SW 1271 (cell line): ENCODE measurements at places on chromosomes 7 and 10.

GRCh38 chr7:123681561-123681960, 25.9 kb downstream of the LMOD2 start:
- no peak for DNase-seq

- DNase-seq = no peak
Measured at GRCh38 chr10:90224791-90225566, 523.6 kb downstream of the KIF20B start.

GRCh38 chr10:93820434-93820833, 62.7 kb downstream of the LGI1 start:
- DNase-seq = no peak

GRCh38 chr10:67770537-67770936, 67.5 kb downstream of the DNAJC12 start:
- no peak for DNase-seq

DNA sequence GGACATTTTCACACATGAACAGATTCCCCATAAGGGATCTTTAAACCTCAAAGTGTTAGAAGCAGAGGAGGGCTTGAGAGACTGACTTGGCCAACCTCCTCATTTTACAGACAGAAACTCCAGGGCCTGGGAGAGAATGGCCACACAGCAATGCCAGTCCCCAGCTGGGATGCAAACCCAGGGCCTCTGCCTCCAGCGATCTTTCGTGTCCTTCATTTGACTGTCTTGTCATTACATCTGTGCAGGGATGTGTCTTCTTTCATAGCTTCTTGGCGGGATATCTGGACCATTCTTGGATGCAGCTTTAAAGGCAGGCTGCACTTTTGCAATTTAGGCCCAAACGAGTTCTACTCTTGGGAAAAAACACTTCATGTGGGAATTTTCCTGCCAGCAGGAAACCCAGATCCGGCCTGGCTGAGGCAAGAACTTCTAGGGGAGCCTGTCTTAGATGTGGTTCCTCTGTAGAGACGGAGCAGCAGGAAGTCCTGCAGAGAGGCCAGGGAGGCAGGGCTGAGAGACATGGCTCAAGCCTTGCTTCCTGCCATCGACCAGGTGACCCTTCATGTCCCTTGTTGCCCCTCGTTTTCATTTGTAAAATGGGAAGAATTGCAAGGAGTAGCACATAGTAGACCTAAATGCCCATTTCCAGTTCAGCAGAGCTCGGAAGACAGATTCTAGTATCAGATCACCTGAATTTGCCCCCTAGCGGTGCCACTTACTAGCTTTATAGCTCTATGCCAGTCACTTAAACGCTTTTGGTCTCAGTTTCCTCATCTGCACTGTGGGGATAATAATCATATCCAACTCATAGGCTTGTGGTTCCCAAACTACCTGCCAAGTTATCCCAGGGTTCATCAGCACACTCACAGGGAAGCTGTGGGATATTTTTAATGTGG, 43.9 kb upstream of the SLC29A3 start:
- DNase-seq = no peak

- DNase-seq = no peak
Measured at GRCh38 chr10:13913897-13914296, 327.1 kb downstream of the PRPF18 start.

DNA sequence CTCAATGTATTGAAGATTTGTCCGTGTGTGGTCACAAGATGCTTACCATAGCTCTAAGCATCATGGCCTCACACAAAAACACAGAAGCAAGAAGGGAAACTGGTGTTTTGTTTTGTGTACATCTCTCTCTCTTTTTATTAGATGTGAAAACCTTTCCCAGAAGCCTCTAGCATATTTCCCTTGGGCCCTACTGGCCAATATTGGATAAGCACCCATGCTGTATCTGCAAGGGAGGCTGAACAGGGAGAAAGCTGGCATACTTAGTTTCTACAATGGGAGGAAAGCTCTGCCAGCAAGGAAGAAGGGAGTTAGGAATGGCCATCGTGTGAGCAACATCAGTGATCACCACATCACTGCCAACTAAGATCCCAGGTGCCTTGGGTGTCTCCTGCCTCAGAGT, 9.6 kb upstream of the NAMPT start:
- no peak for DNase-seq

GRCh38 chr7:158479664-158480025, 108.0 kb downstream of the PTPRN2 start:
- no peak for DNase-seq

DNA sequence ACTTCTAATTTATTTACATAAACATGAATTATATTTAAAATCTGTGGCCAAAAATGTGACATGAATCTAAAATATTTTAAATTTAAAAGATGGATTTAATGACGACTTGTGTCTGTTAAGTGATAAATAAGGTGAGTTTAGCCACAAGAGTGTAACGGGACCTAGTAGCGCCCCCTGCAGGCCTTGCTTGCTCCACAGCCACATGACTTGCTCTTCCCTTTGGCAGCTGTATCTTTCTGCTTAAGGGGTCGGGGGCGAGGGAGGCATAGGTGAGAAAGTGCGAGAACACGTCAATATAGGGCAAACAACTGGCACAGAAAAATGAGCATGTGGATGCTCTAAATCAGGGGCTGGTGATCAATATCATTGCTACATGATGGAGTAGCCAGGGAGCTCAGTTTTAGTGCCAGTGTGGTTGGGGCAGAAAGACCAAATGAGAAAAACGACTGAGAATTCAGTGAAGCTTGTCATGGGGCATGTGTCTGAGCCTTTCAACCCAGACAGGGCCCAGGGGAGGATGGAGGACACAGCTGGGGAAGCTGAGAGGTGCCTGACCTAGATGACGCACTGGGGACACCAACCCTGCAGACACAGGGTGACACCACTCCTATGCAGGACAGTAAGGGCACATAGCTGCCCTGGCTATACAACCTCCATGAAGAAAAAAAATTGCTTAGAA, 49.8 kb downstream of the PAXIP1 start:
- no peak for DNase-seq
